ENCODE measurements at places on chromosomes 5 and 9. TPM values are rescaled to one million over a fixed set of nuclear protein-coding genes. Genes with fewer than 3 reads are reported as not detected.

The TMEFF1 gene
- 1.1 TPM for total RNA-seq

The C9orf50 gene
- not detected for total RNA-seq

The SLC36A2 gene
- total RNA-seq, result not detected

The ANGPTL2 gene
- total RNA-seq, result not detected

The THBS4 gene
- total RNA-seq, result 0.92 TPM

The DBH gene
- total RNA-seq, result not detected

- no peak overlapping the region for H3K27ac ChIP-seq
- no peak overlapping the region for H3K4me3 ChIP-seq
- no peaks in the 10 kb centered on the region for H3K4me1 ChIP-seq
- H3K36me3 ChIP-seq, result no peaks in the 10 kb centered on the region
- no peaks in the 10 kb centered on the region for H3K27me3 ChIP-seq
- DNase-seq, result no peak
Measured at GRCh38 chr9:135048046-135048757, 39.3 kb upstream of the OLFM1 start.

DNA sequence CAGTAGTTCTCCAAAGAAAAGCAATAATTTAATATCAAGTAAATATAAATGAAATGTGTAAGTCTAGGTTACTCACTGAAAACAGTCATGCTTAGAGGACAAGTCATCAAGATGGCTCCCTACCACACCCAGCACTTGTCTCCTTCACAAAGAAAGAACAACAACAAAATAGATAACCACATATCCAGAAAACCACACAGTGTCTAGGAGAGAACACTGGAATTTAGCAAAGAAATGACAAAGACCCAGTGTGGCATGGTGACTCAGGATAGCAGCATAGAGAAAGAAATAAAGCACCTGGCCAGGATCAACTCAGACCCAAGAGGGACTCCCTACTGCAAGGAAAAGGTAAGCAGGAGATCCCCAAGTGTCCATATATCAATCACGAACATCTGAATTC, 356.2 kb downstream of the TMEM161B start:
- H3K36me3 ChIP-seq, result no peaks in the 10 kb centered on the region
- no peaks in the 10 kb centered on the region for H3K4me1 ChIP-seq
- no peak for DNase-seq
- no peak overlapping the region for H3K27ac ChIP-seq

- H3K27ac ChIP-seq, result no peak overlapping the region
- H3K4me1 ChIP-seq, result peaks cover 16% of the 10 kb centered on the region
- H3K36me3 ChIP-seq, result no peaks in the 10 kb centered on the region
- no peak overlapping the region for H3K4me3 ChIP-seq
- no peak for DNase-seq
- peaks cover 14% of the 10 kb centered on the region for H3K27me3 ChIP-seq
Measured at GRCh38 chr5:14107536-14107935, 35.6 kb upstream of the TRIO start.

- peaks cover 24% of the 10 kb centered on the region for H3K27me3 ChIP-seq
- DNase-seq, result no peak
- H3K27ac ChIP-seq, result no peak overlapping the region
- no peaks in the 10 kb centered on the region for H3K36me3 ChIP-seq
- no peak overlapping the region for H3K4me3 ChIP-seq
- peaks cover 13% of the 10 kb centered on the region for H3K4me1 ChIP-seq
Measured at GRCh38 chr5:10550222-10550995, 13.5 kb upstream of the ANKRD33B start.

GRCh38 chr9:34994260-34994899, 4.8 kb downstream of the DNAJB5 start:
- H3K4me1 ChIP-seq, result peaks cover 46% of the 10 kb centered on the region
- H3K27me3 ChIP-seq, result no peaks in the 10 kb centered on the region
- H3K27ac ChIP-seq, result peak overlapping the region; percentile 72
- DNase-seq, result no peak
- no peak overlapping the region for H3K4me3 ChIP-seq
- peaks cover 10% of the 10 kb centered on the region for H3K36me3 ChIP-seq

GRCh38 chr5:155342956-155343355, 329.4 kb downstream of the KIF4B start:
- no peak overlapping the region for H3K4me3 ChIP-seq
- H3K27me3 ChIP-seq, result no peaks in the 10 kb centered on the region
- no peak for DNase-seq
- H3K36me3 ChIP-seq, result no peaks in the 10 kb centered on the region

- no peaks in the 10 kb centered on the region for H3K27me3 ChIP-seq
- no peak overlapping the region for H3K4me3 ChIP-seq
- DNase-seq, result no peak
- no peaks in the 10 kb centered on the region for H3K36me3 ChIP-seq
- no peaks in the 10 kb centered on the region for H3K4me1 ChIP-seq
Measured at GRCh38 chr5:45385321-45386058, 310.7 kb downstream of the HCN1 start.

DNA sequence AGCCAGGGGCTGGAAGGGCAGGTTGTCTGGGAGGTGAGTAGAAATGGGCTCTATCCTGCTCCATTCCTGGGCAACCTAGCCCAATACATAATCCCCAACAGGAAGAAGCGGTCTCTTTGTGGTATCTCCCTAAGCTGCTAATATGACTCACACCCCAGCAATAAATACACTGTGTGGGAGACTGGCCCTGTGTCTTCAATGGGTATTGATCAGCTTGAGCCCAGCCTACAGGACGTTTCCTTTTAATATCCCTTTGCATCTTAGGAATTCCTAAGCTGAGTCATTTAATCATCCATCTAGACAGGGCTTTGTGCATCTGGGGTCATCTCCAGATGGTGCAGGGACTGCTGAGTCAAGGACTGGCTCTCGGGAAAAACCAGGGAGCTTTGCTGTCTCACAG, 207.0 kb upstream of the PANK3 start:
- H3K36me3 ChIP-seq, result peaks cover 13% of the 10 kb centered on the region
- H3K4me1 ChIP-seq, result peaks cover 16% of the 10 kb centered on the region
- no peaks in the 10 kb centered on the region for H3K27me3 ChIP-seq
- H3K4me3 ChIP-seq, result no peak overlapping the region

GRCh38 chr9:27572061-27572460, 1.2 kb downstream of the C9orf72 start:
- peak overlapping the region; percentile 86 for H3K4me3 ChIP-seq
- no peak for DNase-seq
- H3K27ac ChIP-seq, result peak overlapping the region; percentile 98
- H3K36me3 ChIP-seq, result no peaks in the 10 kb centered on the region

DNA sequence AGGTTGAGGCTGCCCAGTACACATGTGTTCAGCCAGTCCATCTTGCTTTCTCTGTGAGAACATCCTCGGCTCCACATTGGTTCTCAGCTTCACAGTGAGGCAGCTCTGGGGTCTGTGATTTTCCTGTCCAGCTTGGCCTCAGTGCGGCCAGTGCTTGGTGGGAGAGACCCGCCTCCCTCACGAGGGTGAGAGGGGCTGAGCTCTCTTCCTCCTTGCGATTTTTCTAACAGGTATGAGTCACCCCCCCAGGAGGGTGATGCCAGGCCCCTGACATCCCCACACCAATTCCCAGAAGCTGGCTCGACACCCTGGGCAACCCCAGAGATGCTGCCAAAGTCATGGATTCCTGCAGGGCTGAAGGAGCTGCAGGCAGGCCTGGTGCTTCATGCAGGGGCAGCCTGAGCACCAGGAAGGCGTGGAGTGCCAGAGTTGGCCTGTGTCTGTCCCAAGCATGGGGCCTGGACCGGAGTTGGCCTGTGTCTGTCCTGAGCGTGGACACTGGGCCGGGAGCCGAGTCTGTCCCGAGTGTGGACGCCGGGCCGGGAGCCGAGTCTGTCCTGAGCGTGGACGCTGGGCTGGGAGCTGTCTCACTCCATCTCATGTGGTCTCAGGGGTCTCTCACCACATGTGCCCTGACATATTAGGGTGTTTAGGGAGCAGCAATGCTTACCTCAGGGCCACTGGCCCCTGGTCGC, 408.6 kb upstream of the IRX4 start:
- H3K27ac ChIP-seq, result no peak overlapping the region
- no peak for DNase-seq
- H3K4me1 ChIP-seq, result no peaks in the 10 kb centered on the region
- no peaks in the 10 kb centered on the region for H3K36me3 ChIP-seq
- H3K27me3 ChIP-seq, result no peaks in the 10 kb centered on the region
- no peak overlapping the region for H3K4me3 ChIP-seq

GRCh38 chr9:33133186-33133585, 34.0 kb downstream of the B4GALT1 start:
- DNase-seq, result no peak
- H3K4me3 ChIP-seq, result no peak overlapping the region
- H3K27me3 ChIP-seq, result no peaks in the 10 kb centered on the region

DNA sequence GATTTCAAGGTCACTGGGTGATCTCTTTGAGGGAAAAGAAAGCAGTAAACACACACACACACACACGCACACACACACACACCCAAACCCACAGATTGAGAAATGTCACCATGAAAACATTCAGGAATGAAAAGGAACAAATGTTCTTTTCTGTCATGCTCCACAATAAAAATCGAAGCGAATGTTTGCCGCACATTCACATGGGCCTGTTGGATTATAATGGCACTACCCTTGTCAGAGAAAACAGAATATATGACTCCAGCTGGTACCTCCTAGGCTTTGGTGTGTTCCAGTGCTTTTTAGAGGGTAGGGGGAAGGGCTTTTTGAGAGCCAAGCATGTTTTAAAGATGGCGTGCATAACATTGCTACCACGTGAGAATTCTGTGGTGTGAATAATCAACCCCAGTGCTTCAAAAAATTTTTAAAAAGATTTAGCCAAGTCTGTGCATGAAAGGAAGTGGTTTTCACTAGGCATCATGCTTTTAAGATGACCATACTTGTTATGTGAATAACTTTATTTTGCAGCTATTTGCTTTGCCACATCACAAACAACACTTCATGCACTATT, 120.8 kb upstream of the ZNF608 start:
- no peaks in the 10 kb centered on the region for H3K36me3 ChIP-seq
- no peak overlapping the region for H3K27ac ChIP-seq
- no peak for DNase-seq
- no peaks in the 10 kb centered on the region for H3K27me3 ChIP-seq
- no peak overlapping the region for H3K4me3 ChIP-seq
- H3K4me1 ChIP-seq, result peaks cover 2% of the 10 kb centered on the region

GRCh38 chr5:105773241-105773640, 1897.5 kb downstream of the EFNA5 start:
- H3K27me3 ChIP-seq, result no peaks in the 10 kb centered on the region
- H3K4me1 ChIP-seq, result no peaks in the 10 kb centered on the region
- no peak for DNase-seq
- no peak overlapping the region for H3K4me3 ChIP-seq
- H3K27ac ChIP-seq, result no peak overlapping the region

DNA sequence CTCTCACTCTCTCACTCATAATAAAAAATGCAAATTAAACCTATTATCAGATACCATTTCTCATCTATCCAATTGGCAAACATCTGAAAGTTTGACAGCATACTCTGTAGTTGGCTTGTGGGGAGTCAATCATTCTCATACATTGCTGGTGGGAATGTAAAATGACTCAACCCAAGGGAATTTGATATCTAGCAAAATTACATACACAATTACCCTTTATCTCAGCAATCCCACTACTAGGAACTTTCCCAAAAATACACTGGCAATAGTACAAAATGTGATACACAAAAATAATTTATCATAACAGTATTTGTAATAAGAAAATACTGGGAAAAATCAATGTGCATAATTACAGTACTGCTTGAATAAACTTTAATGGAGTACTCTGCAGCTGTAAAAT, 731.3 kb downstream of the DTWD2 start:
- no peaks in the 10 kb centered on the region for H3K27me3 ChIP-seq
- no peak for DNase-seq
- H3K4me3 ChIP-seq, result no peak overlapping the region
- no peak overlapping the region for H3K27ac ChIP-seq
- no peaks in the 10 kb centered on the region for H3K4me1 ChIP-seq

DNA sequence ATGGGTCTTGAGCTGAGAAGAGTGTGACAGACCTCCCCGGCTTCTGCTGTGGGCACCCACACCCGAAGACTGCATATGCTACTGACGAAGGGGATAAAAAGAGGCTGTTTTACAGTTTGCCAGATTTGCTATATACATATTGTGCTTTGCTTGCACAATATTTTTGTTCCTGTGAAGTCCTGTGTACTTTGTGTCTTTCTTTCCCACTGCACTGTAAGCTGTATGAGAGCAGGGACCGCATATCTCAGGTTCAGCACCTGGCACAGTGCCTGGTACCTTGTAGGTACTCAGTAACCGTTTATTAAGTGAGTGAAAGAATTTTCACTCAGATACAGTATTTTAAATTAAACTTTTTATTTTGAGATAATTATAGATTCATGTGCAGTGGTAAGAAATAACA, 8.2 kb upstream of the GARNL3 start:
- peaks cover 35% of the 10 kb centered on the region for H3K27me3 ChIP-seq
- H3K36me3 ChIP-seq, result no peaks in the 10 kb centered on the region
- no peak overlapping the region for H3K27ac ChIP-seq
- no peak overlapping the region for H3K4me3 ChIP-seq
- no peak for DNase-seq

GRCh38 chr9:110007477-110008270, 200.3 kb downstream of the C9orf152 start:
- H3K4me1 ChIP-seq, result peaks cover 34% of the 10 kb centered on the region
- peaks cover 2% of the 10 kb centered on the region for H3K27me3 ChIP-seq
- H3K36me3 ChIP-seq, result peaks cover 25% of the 10 kb centered on the region
- no peak for DNase-seq

- DNase-seq, result no peak
- peak overlapping the region; percentile 40 for H3K27ac ChIP-seq
- H3K4me1 ChIP-seq, result peaks cover 21% of the 10 kb centered on the region
- H3K36me3 ChIP-seq, result no peaks in the 10 kb centered on the region
- peaks cover 7% of the 10 kb centered on the region for H3K27me3 ChIP-seq
Measured at GRCh38 chr9:76004526-76004925, 114.1 kb downstream of the PCSK5 start.

DNA sequence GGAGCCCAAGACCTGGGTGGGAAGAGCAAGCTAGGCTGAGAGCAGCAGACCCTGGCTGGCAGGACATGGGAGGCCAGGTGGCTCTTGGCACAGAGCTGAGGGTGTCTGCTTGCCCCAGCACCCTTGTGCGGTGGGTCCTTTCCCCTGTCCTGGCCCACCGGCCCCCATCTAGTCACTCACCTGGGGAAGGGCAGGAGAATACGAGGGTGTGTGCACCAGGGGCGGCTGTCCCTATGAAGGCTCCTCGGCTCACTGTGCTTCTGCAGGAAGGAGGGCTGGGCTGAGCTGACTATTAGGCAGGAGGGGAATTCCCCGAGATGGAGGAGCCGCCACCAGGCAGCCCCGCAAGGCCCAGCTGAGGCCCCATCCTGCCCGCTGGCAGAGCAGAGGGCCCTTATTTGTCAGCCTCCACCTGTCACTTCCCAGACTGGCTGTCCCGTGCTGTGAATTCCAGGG, 6.1 kb upstream of the TNIP1 start:
- no peaks in the 10 kb centered on the region for H3K27me3 ChIP-seq
- H3K36me3 ChIP-seq, result peaks cover 45% of the 10 kb centered on the region
- H3K4me1 ChIP-seq, result peaks cover 60% of the 10 kb centered on the region
- peak overlapping the region; percentile 99 for H3K4me3 ChIP-seq

All from activated T-helper 2 cell treated with anti-CD3 and anti-CD28 coated beads, Interferon-gamma antibody, Interleukin-2, Interleukin-4, amounts not matched to agents 10 μg/mL and 5 μg/mL and 100 μg/mL, durations not matched to agents 14 hours and 24 hours and 36 hours (primary cell).